Endothelial cell of umbilical vein (primary cell): ENCODE measurements at places on chromosomes 7 and 10. TPM values are rescaled to one million over a fixed set of nuclear protein-coding genes. Genes with fewer than 3 reads are reported as not detected.
A peak's percentile ranks its signal among the peaks of the same experiment; 100 is the strongest.

The MCM10 gene
- 28.7 and 31.6 TPM in 2 replicates for total RNA-seq

The RSPH10B2 gene
- not detected in 2 replicates for total RNA-seq

The LIPF gene
- total RNA-seq: not detected in 2 replicates

The ERLIN1 gene
- 51.0 and 51.9 TPM in 2 replicates for total RNA-seq

The OR2A7 gene
- total RNA-seq: 0.21 TPM in 1 of 2 replicates, not detected in the other

The CH25H gene
- 0.32 TPM in 1 of 2 replicates, not detected in the other for total RNA-seq

The BHLHA15 gene
- 1.2 and 1.5 TPM in 2 replicates for total RNA-seq

The ASB4 gene
- total RNA-seq: not detected in 2 replicates

The FRMPD2 gene
- total RNA-seq: 0.42 and 0.97 TPM in 2 replicates

- H3K4me1 ChIP-seq: no peaks in the 10 kb centered on the region
- H3K36me3 ChIP-seq: no peaks in the 10 kb centered on the region
- H3K27me3 ChIP-seq: no peaks in the 10 kb centered on the region
- no peak overlapping the region for H3K27ac ChIP-seq
- no peak overlapping the region for H3K4me3 ChIP-seq
Observed at GRCh38 chr10:57579926-57580325, 687.8 kb downstream of the IPMK start.

GRCh38 chr7:129550693-129551360 is 48.5 kb downstream of the SMKR1 start:
- no peaks in the 10 kb centered on the region for H3K4me1 ChIP-seq
- H3K27ac ChIP-seq: no peak overlapping the region
- DNase-seq: no peak
- H3K27me3 ChIP-seq: no peaks in the 10 kb centered on the region
- no peaks in the 10 kb centered on the region for H3K36me3 ChIP-seq

- H3K27ac ChIP-seq: no peak overlapping the region
- DNase-seq: no peak
- H3K27me3 ChIP-seq: no peaks in the 10 kb centered on the region
- no peak overlapping the region for H3K4me3 ChIP-seq
- no peaks in the 10 kb centered on the region for H3K36me3 ChIP-seq
- H3K4me1 ChIP-seq: no peaks in the 10 kb centered on the region
Observed at GRCh38 chr7:116159711-116160110, 50.6 kb upstream of the TES start.

GRCh38 chr7:106503626-106504025 is 157.3 kb downstream of the CCDC71L start:
- no peak overlapping the region for H3K4me3 ChIP-seq
- no peak for DNase-seq
- no peaks in the 10 kb centered on the region for H3K4me1 ChIP-seq
- no peaks in the 10 kb centered on the region for H3K36me3 ChIP-seq
- no peaks in the 10 kb centered on the region for H3K27me3 ChIP-seq

- H3K4me3 ChIP-seq: peak overlapping the region; percentile 5
- H3K4me1 ChIP-seq: peaks cover 10% of the 10 kb centered on the region
- no peaks in the 10 kb centered on the region for H3K36me3 ChIP-seq
- H3K27me3 ChIP-seq: peaks cover 35% of the 10 kb centered on the region
- H3K27ac ChIP-seq: no peak overlapping the region
Observed at GRCh38 chr10:42754155-42755027, 28.2 kb upstream of the BMS1 start.

- H3K4me1 ChIP-seq: peaks cover 12% of the 10 kb centered on the region
- no peaks in the 10 kb centered on the region for H3K36me3 ChIP-seq
- H3K27me3 ChIP-seq: no peaks in the 10 kb centered on the region
- peak overlapping the region; percentile 40 for H3K27ac ChIP-seq
Observed at GRCh38 chr10:112912410-112912928, 37.6 kb upstream of the TCF7L2 start.

DNA sequence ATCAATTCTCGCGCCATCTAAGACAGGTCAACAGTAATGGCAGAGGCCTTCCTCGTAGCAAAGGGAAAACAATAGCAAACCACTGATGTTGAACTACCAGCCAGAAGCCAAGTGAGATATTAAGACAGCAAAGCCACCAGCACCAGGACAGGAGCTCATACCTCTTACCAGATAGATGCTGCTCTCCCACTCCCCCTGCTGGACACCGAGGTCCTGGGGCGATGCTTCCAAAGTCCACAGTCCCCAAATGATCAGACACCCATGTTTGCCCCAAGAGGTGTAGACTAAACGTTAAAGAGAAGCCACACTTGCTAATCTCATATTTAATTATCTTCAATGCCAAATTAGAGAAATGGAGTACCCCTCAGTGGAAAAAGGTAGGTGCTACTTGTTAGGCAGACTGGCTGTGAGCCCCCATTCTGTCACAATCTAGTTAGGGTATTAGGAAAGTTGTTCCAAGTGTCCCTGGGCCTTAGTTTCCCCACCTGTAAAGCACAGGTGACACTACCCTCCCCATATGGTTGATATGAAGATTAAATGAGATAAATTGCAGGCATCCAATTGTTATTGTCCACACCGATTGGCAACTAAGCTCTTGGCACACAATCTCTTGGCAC is 39.9 kb downstream of the TOMM7 start:
- H3K4me1 ChIP-seq: no peaks in the 10 kb centered on the region
- DNase-seq: peak; percentile 65
- no peak overlapping the region for H3K27ac ChIP-seq
- H3K27me3 ChIP-seq: no peaks in the 10 kb centered on the region
- H3K36me3 ChIP-seq: no peaks in the 10 kb centered on the region
- no peak overlapping the region for H3K4me3 ChIP-seq

GRCh38 chr10:128301051-128301450 is 174.8 kb upstream of the MKI67 start:
- no peak overlapping the region for H3K4me3 ChIP-seq
- H3K27ac ChIP-seq: no peak overlapping the region
- H3K4me1 ChIP-seq: no peaks in the 10 kb centered on the region
- no peaks in the 10 kb centered on the region for H3K27me3 ChIP-seq

DNA sequence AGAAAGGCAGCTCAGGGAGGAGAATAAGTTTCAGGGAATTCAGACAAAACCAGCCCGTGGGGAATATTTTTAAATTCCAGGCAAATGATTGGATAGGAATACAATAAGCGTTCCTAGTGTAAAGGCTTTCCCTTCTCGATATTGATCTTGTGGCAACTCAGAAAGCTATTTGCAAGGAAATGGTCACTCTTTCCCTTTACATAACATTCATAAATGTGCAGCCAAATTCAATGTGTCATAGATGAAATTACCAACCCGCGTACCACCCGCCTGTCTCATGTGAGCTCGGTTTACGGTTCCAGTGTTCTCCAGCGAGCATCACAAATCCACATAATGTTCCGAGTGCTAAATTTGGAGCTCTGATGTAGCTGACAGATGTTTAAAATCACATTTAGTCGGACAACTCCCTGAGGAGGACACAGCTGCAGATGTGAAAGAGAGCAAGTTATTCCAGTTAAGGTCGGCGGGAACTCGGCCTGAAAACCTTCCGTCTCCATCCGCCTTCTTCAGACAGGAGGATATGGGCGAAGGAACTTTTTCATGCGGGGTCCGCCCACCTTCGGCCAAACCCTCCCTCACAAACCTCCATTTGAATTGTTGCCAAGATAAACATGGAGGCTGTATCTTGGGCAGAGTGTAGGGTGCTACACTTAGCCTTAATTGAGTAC is 327.0 kb downstream of the RNLS start:
- no peak for DNase-seq
- H3K4me3 ChIP-seq: no peak overlapping the region
- H3K36me3 ChIP-seq: no peaks in the 10 kb centered on the region
- H3K4me1 ChIP-seq: peaks cover 6% of the 10 kb centered on the region
- H3K27ac ChIP-seq: no peak overlapping the region

- H3K4me3 ChIP-seq: no peak overlapping the region
- no peaks in the 10 kb centered on the region for H3K36me3 ChIP-seq
- H3K27ac ChIP-seq: no peak overlapping the region
- no peak for DNase-seq
Observed at GRCh38 chr10:107232013-107232412, 67.5 kb upstream of the SORCS1 start.

- H3K4me1 ChIP-seq: no peaks in the 10 kb centered on the region
- no peak for DNase-seq
- no peak overlapping the region for H3K4me3 ChIP-seq
- H3K27me3 ChIP-seq: no peaks in the 10 kb centered on the region
Observed at GRCh38 chr7:128081808-128082207, 50.6 kb upstream of the LRRC4 start.

DNA sequence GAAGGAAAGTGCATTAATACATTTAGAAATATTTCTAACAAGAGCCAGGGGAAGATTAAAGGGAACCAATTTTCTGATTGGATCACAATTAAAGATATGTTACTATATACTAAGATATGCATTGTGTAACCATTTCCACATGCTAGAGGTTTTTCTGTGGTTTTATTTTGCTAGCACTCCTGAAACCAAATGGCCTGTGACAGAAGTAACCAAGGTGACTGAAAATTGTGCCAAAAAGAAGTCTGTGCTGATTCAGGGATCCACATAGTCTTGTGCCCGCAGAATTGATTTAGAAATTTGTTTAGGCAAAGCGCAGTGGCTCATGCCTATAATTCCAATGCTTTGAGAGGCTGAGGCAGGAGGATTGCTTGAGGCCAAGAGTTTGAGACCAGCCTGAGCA is 1.8 kb downstream of the CC2D2B start:
- no peak for DNase-seq
- no peak overlapping the region for H3K27ac ChIP-seq
- no peaks in the 10 kb centered on the region for H3K36me3 ChIP-seq
- H3K4me3 ChIP-seq: no peak overlapping the region
- H3K27me3 ChIP-seq: peaks cover 1% of the 10 kb centered on the region
- H3K4me1 ChIP-seq: peaks cover 4% of the 10 kb centered on the region

- peaks cover 9% of the 10 kb centered on the region for H3K4me1 ChIP-seq
- H3K27me3 ChIP-seq: no peaks in the 10 kb centered on the region
Observed at GRCh38 chr7:66202441-66202840, 2.7 kb upstream of the TPST1 start.

GRCh38 chr7:115435178-115435577 is 513.3 kb downstream of the MDFIC start:
- no peaks in the 10 kb centered on the region for H3K36me3 ChIP-seq
- H3K4me1 ChIP-seq: no peaks in the 10 kb centered on the region
- H3K27ac ChIP-seq: no peak overlapping the region
- no peak for DNase-seq
- no peaks in the 10 kb centered on the region for H3K27me3 ChIP-seq

GRCh38 chr10:47193666-47194065 is 106.3 kb upstream of the GDF10 start:
- H3K4me3 ChIP-seq: no peak overlapping the region
- no peak overlapping the region for H3K27ac ChIP-seq
- H3K27me3 ChIP-seq: no peaks in the 10 kb centered on the region
- H3K36me3 ChIP-seq: no peaks in the 10 kb centered on the region
- H3K4me1 ChIP-seq: no peaks in the 10 kb centered on the region
- DNase-seq: no peak

- peaks cover 36% of the 10 kb centered on the region for H3K4me1 ChIP-seq
- peak within 1 kb of the TSS; percentile 81 for H3K27ac ChIP-seq
- no peaks in the 10 kb centered on the region for H3K27me3 ChIP-seq
- H3K36me3 ChIP-seq: no peaks in the 10 kb centered on the region
- no peak for DNase-seq
Observed at GRCh38 chr7:74657692-74658177, at the start of gene GTF2I. TSS of gene GTF2I (plus strand) at chr7:74657718. CDS start at chr7:74689129, 31,411 bp downstream.

- no peak overlapping the region for H3K4me3 ChIP-seq
- H3K36me3 ChIP-seq: no peaks in the 10 kb centered on the region
- no peak for DNase-seq
- H3K4me1 ChIP-seq: no peaks in the 10 kb centered on the region
- H3K27me3 ChIP-seq: no peaks in the 10 kb centered on the region
- no peak overlapping the region for H3K27ac ChIP-seq
Observed at GRCh38 chr7:118938845-118939244, 714.3 kb downstream of the ANKRD7 start.
